ENCODE measurements at places on chromosomes 5 and 9. TPM values are rescaled to one million over a fixed set of nuclear protein-coding genes. Genes with fewer than 3 reads are reported as not detected.

The SPATA31E1 gene
- total RNA-seq = not detected

The C9 gene
- total RNA-seq = not detected

The IL9 gene
- not detected for total RNA-seq

The SLCO4C1 gene
- 0.49 TPM for total RNA-seq

The SH3RF2 gene
- 0.25 TPM for total RNA-seq

The CLIC3 gene
- not detected for total RNA-seq

The MUSK gene
- total RNA-seq = 0.25 TPM

The HACD4 gene
- 0.49 TPM for total RNA-seq

The SPATA9 gene
- 0.98 TPM for total RNA-seq

The RMI1 gene
- 17.2 TPM for total RNA-seq

The ADAMTS16 gene
- 1.5 TPM for total RNA-seq

The PCDHGC3 gene
- total RNA-seq = 45.7 TPM

The HOMER1 gene
- 80.2 TPM for total RNA-seq

The SSNA1 gene
- total RNA-seq = 15.7 TPM

The TXNDC8 gene
- not detected for total RNA-seq

The SOX30 gene
- total RNA-seq = not detected

The RAPGEF1 gene
- total RNA-seq = 49.9 TPM

Data from temporal lobe (tissue), 4 donors.